Large intestine (tissue), 12 donors: ENCODE measurements at places on chromosomes 5 and 9. TPM values are rescaled to one million over a fixed set of nuclear protein-coding genes. Genes with fewer than 3 reads are reported as not detected.

Gene OR13C4
- polyA plus RNA-seq: not detected

Gene ZNF367
- polyA plus RNA-seq: 8.2 TPM

Gene OTULINL
- 15.8 TPM for polyA plus RNA-seq

Gene LRRC14B
- 0.13 TPM for polyA plus RNA-seq

Gene WHRN
- polyA plus RNA-seq: 10.2 TPM

Gene PTGES
- 4.9 TPM for polyA plus RNA-seq

Gene RETREG1
- polyA plus RNA-seq: 27.0 TPM

Gene ANXA2R
- 1.4 TPM for polyA plus RNA-seq

Gene ZDHHC11
- polyA plus RNA-seq: 41.0 TPM

Gene ASB6
- 14.8 TPM for polyA plus RNA-seq

DNA sequence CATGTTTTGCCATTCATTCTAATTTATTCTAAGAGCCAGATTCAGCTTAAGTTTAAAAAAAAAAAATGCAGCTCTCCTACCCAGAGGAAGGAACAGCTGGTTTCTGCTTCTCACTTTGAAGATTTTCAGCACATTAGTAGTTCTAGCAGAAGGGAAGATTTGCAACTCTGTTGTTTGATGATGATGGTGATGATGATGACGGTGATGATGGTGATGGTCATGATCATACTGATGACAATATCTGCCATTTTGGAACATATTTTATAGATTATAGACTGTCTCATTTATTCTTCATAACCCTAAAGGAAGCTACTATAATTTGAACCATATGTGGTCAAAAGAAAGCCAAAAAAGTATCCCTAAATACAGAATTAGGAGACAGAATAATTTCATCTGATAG lies 7.9 kb upstream of the MED10 start:
- no peaks in the 10 kb centered on the region for H3K36me3 ChIP-seq
- DNase-seq: no peak
- H3K27me3 ChIP-seq: peaks cover 3% of the 10 kb centered on the region
- H3K27ac ChIP-seq: no peak overlapping the region
- H3K4me3 ChIP-seq: no peak overlapping the region

DNA sequence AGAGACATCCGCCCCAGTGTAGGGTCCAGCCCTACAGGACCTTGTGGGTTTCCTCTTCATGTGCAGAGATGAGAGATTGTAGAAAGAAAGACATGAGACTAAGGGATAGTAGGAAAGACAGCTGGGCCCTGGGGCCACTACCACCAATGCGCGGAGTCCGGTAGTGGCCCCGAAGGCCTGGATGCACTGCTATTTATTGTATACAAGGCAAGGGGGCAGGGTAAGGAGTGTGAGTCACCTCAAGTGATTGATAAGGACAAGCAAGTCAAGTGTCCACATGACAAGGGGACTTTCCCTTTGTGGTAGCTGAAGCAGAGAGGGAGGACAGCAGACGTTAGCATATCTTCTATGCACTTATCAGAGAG lies 6.2 kb upstream of the TMEM141 start:
- H3K4me1 ChIP-seq: peaks cover 34% of the 10 kb centered on the region
- DNase-seq: no peak
- H3K36me3 ChIP-seq: no peaks in the 10 kb centered on the region
- H3K4me3 ChIP-seq: no peak overlapping the region
- H3K27ac ChIP-seq: no peak overlapping the region

- DNase-seq: no peak
- H3K27me3 ChIP-seq: no peaks in the 10 kb centered on the region
- no peak overlapping the region for H3K4me3 ChIP-seq
Observed at GRCh38 chr5:137218896-137219295, 280.2 kb downstream of the SPOCK1 start.

DNA sequence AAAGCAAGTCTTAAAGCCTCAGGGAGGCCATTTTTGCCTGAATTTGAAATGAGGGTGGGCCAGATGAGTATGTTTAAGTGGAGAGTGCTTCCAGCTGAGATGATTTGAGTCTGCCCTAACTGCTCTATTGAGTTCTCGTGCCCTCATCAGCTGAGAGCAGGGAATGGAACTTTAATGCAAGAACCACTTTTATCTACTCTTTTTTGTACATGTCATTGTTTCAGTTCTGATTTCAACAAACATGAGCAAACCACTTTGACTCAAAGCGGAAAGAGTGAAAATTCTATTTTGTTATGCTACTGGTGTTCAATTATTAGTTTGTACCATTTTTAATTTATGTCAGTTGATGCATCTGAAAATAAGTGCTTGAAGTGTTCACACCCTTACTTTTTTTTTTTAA lies 35.8 kb downstream of the DCAF10 start:
- peaks cover 3% of the 10 kb centered on the region for H3K36me3 ChIP-seq
- no peaks in the 10 kb centered on the region for H3K4me1 ChIP-seq
- no peak overlapping the region for H3K4me3 ChIP-seq
- H3K27ac ChIP-seq: no peak overlapping the region
- DNase-seq: no peak
- no peaks in the 10 kb centered on the region for H3K27me3 ChIP-seq

GRCh38 chr9:89961616-89962341 lies 357.0 kb downstream of the GADD45G start:
- no peak overlapping the region for H3K4me3 ChIP-seq
- no peaks in the 10 kb centered on the region for H3K27me3 ChIP-seq
- DNase-seq: peak; percentile 50
- H3K36me3 ChIP-seq: no peaks in the 10 kb centered on the region
- H3K4me1 ChIP-seq: peaks cover 2% of the 10 kb centered on the region

GRCh38 chr9:34980181-34980761 lies 9.3 kb upstream of the DNAJB5 start:
- H3K4me1 ChIP-seq: no peaks in the 10 kb centered on the region
- peaks cover 9% of the 10 kb centered on the region for H3K27me3 ChIP-seq
- H3K36me3 ChIP-seq: no peaks in the 10 kb centered on the region
- no peak for DNase-seq
- H3K4me3 ChIP-seq: no peak overlapping the region

- no peaks in the 10 kb centered on the region for H3K27me3 ChIP-seq
- no peak overlapping the region for H3K27ac ChIP-seq
- H3K36me3 ChIP-seq: no peaks in the 10 kb centered on the region
- peak; percentile 37 for DNase-seq
Observed at GRCh38 chr5:131114754-131115153, 50.3 kb downstream of the HINT1 start.

GRCh38 chr5:36908544-36909260 lies 32.1 kb downstream of the NIPBL start:
- H3K27me3 ChIP-seq: no peaks in the 10 kb centered on the region
- no peaks in the 10 kb centered on the region for H3K36me3 ChIP-seq
- H3K27ac ChIP-seq: no peak overlapping the region
- no peak for DNase-seq
- no peak overlapping the region for H3K4me3 ChIP-seq

GRCh38 chr5:137461391-137462264 lies 37.5 kb downstream of the SPOCK1 start:
- H3K4me1 ChIP-seq: no peaks in the 10 kb centered on the region
- no peak overlapping the region for H3K27ac ChIP-seq
- H3K4me3 ChIP-seq: no peak overlapping the region

DNA sequence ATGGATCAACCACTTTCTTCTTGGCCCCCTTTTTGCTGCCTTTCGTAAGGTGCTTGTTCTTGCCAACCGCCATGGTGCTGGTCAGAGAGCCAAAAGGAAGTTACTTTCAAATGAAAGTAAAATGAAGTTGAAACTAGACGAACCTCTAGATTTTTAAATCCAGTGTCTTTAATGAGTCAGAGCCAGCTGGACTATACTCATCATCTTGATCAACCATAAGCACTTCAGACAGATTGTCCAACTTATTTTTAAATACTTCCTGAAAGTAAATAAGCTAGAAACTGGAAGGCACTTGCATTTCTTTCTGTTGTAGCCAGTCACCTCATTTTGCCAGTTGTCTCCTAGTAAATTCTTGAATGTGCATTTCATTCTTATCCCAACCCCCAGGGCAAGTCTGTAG lies 48.9 kb downstream of the JMY start:
- no peak for DNase-seq
- peaks cover 4% of the 10 kb centered on the region for H3K36me3 ChIP-seq
- no peak overlapping the region for H3K4me3 ChIP-seq

DNA sequence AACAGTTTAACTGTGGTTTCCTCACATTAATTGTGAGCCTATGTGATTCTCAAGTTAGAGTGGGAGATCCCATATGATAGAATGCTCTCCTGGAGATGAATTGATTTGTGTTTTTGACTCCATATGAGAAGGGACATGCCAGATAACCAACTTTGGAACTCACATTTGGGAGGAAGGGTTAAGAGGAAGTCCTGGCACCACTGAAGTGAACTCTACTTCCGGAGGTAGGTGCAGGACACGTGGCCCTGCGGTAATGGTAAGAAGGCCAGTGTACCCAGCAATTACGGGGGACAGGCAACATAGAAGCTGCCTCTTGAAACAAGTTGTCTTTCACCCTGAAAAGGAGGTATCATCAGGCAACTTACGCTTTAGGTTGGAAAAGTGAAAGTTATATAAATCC lies 146.6 kb upstream of the RFX3 start:
- H3K4me1 ChIP-seq: no peaks in the 10 kb centered on the region
- H3K27me3 ChIP-seq: no peaks in the 10 kb centered on the region
- no peak for DNase-seq
- H3K4me3 ChIP-seq: no peak overlapping the region
- H3K27ac ChIP-seq: no peak overlapping the region

DNA sequence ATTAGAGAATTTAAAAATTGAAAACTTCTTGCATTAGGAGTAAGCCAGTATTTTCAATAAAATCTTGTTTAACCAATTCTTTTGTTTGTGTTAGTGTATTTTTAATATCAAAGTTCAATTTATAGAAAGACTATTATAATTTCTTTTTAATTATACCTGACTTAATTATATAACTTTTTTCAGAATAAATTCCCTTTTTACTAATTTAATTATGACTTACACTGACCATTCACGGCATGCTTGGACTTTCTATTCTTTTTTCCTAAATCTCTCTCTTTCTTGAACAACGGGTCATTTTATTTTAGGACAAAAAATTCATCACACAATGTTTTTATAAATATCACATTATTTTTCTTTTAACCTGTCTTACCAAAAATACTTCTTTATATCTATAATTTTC lies 555.3 kb upstream of the PTGER4 start:
- H3K4me3 ChIP-seq: no peak overlapping the region
- no peaks in the 10 kb centered on the region for H3K4me1 ChIP-seq
- DNase-seq: no peak
- no peaks in the 10 kb centered on the region for H3K27me3 ChIP-seq
- no peak overlapping the region for H3K27ac ChIP-seq

DNA sequence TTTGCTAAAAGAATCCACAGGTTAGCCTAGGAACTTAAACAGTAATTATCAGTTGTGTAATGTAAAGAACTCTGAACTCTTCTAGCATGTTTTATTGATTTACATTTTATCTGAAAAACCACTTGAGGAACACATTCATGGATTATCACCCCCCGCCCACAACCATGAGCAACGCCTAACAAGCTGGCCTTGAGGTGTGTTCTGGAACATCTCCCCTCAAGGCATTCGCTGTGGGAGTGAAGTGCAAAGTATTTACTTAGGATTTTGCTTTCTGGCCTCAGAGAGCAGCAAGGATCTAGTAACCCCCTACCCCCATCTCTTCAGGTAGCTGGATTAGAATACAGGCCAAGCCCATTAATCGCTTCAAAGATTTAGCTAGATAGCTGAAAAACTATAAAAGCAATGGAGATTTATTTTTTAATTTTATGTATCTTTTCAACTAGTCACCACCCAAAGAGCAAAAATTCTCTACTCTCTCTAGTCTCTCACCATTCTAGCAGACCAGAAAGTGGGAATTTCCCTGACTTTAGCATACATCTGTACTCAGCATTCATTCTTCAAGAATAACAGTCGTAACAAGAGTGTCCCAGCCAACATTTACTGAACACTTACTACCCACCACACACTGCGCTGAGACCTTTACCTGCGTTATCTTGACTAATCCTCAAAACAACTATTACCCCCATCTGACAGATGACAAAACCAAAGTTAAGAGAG lies 37.2 kb downstream of the DDX31 start:
- H3K4me3 ChIP-seq: no peak overlapping the region
- DNase-seq: no peak
- H3K4me1 ChIP-seq: no peaks in the 10 kb centered on the region
- H3K27me3 ChIP-seq: no peaks in the 10 kb centered on the region

- no peaks in the 10 kb centered on the region for H3K4me1 ChIP-seq
- H3K27ac ChIP-seq: no peak overlapping the region
- DNase-seq: no peak
- H3K36me3 ChIP-seq: no peaks in the 10 kb centered on the region
- H3K27me3 ChIP-seq: no peaks in the 10 kb centered on the region
Observed at GRCh38 chr5:76751291-76751690, 35.4 kb downstream of the F2R start.

GRCh38 chr9:76693912-76694311 lies 70.3 kb upstream of the PCA3 start:
- no peak overlapping the region for H3K27ac ChIP-seq
- no peak for DNase-seq
- no peaks in the 10 kb centered on the region for H3K36me3 ChIP-seq
- H3K4me3 ChIP-seq: no peak overlapping the region
- H3K4me1 ChIP-seq: peaks cover 30% of the 10 kb centered on the region

DNA sequence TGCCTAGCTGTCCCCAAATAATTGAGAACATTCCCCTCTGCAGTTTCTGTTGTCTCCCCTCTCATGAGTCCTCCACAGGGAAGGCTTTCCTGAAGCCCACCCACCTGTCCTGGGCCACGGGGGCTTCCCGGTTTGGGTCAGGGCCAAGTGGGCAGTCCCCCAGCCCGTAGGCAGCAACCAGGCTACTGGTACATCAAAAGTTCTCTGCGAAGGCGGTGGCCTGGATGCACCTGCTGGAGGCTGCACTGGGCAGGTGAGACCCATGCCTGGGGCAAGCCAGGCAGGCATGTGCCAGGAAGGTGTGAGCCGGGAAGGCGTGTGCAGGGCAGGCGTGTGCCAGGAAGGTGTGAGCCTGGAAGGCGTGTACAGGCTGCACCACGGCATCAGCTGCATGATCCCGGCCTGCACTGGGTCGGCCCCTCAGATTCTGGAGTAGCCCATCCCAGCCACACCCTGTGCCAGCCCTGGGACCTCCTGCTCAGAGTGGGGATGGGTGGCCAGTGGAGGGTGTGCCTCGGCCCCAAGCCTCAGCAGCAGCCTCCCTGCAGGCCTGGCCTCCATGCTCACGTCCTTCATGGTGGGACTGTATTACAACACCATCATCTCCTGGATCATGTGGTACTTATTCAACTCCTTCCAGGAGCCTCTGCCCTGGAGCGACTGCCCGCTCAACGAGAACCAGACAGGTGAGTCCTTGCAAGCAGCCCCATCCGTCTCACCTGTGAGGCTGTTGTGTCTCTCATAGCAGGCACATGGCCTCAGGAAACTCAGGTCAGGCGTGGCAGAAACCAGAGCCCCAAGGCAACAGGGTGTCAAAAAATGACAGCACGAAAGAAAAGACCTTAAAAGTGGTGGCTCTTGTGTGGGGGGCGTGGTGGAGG lies 8.7 kb downstream of the SLC6A19 start:
- H3K4me1 ChIP-seq: peaks cover 42% of the 10 kb centered on the region
- H3K4me3 ChIP-seq: no peak overlapping the region
- DNase-seq: no peak
- H3K27ac ChIP-seq: no peak overlapping the region
- H3K27me3 ChIP-seq: no peaks in the 10 kb centered on the region

- H3K36me3 ChIP-seq: peaks cover 6% of the 10 kb centered on the region
- H3K4me1 ChIP-seq: peaks cover 9% of the 10 kb centered on the region
- no peak overlapping the region for H3K27ac ChIP-seq
- H3K27me3 ChIP-seq: no peaks in the 10 kb centered on the region
- DNase-seq: no peak
Observed at GRCh38 chr5:151738125-151738848, 20.1 kb downstream of the ATOX1 start.

GRCh38 chr5:170760113-170760512 lies 23.4 kb upstream of the GABRP start:
- H3K27ac ChIP-seq: no peak overlapping the region
- no peaks in the 10 kb centered on the region for H3K27me3 ChIP-seq
- H3K4me1 ChIP-seq: peaks cover 8% of the 10 kb centered on the region
- no peaks in the 10 kb centered on the region for H3K36me3 ChIP-seq
